Mucosa of descending colon (tissue), 3 donors: ENCODE measurements at places on chromosomes 11 and 22.
A peak's percentile ranks its signal among the peaks of the same experiment; 100 is the strongest.

- peak; percentile 30 for DNase-seq
Measured at GRCh38 chr22:26172389-26172990, 3.2 kb downstream of the SEZ6L start.

GRCh38 chr11:10622957-10623791 is 54.7 kb upstream of the LYVE1 start:
- DNase-seq: no peak

DNA sequence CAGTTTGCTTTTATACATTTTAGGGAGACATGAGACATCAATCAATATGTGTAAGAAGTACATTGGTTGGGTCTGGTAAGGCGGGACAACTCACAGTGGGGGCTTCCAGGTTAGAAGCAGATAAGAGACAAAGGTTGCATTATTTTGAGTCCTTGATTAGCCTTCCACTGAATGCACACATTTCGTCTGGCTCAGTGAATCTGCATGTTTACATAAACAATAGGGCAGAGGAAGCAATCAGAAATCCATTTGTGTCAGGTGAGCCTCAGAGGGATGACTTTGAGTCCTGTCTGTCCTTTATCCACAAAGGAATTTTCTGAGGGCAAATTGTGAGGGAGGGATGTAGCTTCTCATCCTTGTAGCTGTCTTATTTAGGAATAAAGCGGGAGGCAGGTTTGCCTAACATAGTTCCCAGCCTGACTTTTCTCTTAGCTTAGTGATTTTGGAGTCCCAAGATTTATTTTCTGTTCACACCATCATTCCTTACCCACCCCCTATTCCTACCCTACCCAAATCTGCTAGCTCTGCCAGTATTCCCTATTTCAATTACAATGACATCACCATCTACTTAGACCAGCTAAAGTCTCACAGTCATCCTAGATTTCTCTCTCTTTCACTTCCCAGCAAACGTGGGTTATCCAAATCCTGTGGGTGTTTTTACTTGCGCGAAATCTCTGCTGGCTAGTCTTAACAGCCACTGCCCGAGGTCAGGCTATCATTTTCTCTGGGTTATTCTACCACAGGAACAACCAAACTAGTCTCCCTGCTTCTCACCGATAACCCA is 2.9 kb downstream of the SC5D start:
- no peak for DNase-seq

GRCh38 chr11:18065572-18065971 is 19.5 kb upstream of the TPH1 start:
- DNase-seq: peak; percentile 47

GRCh38 chr22:39785232-39785631 is 108.3 kb downstream of the ENTHD1 start:
- no peak for DNase-seq

DNA sequence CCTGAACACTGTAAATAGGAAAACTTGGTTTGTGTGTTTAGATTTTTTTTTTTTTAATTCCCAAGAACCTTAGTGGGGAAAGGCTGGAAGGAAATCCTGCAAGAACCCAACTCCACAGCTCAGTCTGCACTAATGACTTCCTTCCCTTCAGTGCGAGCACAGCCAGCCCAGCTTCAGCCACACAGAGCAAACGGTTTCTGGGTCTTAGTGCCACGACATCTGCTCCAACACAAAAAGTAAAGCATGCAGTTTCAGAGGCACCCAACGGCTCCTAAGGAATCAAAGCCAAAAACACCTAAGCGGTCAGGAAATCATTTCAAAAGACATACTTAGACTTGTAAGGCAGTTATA is 236.1 kb downstream of the TTC28 start:
- DNase-seq: peak; percentile 62

DNA sequence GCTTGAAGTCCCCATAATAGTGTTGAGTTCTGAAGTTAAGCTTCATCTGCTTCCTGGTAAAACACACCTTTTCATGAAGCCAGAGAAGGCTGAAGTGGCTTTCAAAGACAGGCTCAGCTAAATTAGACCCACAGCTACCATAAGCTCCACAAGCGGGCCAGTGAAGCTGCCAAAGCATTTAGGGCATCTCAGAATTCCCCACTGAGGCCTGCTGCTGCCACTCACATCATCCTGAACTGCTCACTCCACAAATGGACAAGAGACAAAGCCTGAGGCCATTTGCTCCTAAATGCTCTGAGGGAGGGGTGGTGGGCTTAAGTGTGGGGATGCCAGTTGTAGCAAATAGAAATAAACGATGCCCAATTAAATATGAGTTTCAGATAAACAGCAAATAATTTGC is 14.6 kb downstream of the CCDC83 start:
- DNase-seq: no peak

DNA sequence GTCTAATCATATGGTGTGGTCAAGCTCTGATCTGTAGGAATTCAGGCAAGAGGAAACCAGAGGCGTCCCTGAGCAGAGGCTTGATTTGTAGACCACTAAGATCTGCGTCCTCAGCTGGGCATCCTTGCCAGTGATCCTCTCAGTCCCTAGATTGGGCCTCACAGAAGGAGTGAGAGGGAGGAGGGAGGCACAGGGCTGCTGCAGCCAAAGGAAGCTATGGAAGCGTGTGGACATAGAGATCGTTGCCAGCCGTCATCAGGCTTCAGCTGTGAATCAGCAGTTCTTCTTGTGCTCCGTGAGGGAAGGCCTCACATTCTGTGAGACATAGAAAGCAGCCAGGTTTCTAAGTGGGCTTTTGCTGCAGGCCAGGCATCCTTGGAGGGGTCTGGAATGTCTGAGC is 254.6 kb upstream of the KIRREL3 start:
- DNase-seq: no peak

DNA sequence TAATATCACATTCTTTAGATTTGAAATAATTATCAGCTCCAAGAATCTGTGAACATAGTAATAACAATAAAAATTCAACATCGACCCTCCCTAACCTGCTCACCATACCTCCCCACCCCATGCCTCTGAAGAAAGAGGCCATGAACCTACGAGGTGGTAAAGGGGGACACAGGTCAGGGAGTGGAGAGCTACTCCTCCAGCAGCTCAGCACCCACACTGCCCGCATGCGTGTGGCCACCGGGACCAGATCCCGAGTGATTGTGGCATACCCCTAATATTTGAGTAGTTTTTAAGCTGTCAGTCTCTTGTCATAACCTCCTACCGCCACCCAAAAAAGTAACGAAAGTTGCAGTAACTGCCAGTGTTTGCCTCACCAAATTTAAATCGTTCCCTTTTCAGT is 16.8 kb upstream of the ADSL start:
- no peak for DNase-seq

DNA sequence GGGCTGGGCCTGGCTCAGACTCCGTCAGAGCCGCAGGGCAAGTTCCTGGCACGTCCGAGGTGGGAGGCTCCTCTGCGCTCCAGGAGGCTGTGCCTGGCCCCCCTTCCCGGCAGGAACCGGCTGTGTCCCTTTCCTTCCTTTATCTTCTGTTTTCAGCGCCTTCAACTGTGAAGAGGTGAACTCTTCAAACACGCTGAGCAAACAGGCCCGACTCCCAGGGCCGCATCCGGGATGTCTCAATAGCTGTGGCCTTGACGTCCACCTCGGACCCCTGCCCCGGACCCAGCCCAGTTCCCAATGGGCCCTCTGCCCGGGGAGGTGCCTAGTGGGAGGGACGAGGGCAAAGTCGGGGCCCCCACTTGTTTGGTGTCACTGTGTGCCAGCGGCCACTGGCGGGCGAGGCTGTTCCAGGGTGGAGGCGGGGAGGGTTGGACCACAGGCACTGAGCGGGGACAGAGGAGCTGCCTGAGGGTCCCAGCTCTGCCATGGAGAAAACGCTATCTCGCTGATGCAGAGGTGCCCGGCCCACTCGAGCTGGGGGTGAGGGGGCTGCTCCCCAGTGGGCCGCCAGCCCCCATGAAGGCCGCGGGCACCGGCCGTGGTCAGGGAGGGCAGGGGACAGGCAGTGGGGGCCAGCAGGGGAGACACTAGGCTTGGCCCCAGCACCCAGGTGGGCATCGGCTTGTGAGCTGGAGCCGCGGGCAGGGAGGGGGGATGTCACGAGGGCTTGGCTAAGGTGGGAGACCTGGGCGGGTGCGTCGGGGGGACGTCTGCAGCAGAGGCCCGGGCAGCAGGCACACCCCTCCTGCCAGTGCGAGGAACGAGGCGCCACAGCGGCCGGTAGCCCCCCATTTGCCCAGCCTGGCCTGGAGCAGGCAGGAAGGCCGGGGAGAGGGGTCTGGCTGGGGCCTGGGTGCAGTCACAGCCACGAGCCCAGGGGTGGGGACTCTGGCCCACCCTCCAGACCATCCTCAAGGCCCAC is 2.7 kb upstream of the MUC5B start:
- DNase-seq: peak; percentile 90

DNA sequence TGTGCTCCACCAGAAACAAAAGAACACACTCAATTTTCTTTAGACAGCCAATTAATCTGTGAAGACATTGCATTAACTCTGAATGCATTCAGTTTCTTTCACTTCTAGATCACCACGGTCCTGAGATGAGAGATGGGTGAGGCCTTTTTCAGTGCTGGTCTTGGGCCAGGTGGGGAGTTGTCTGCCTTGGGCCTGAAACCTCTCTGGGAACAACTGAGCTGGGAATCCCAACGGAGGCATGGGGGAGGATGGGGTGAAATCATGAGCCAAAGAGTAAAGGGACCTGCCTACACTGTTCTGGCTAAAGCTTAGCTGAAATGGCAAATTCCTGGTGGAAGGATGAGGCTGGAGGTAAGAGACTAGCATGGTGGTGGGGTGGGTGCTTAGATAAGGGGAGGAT is 353.5 kb upstream of the B3GAT1 start:
- no peak for DNase-seq

DNA sequence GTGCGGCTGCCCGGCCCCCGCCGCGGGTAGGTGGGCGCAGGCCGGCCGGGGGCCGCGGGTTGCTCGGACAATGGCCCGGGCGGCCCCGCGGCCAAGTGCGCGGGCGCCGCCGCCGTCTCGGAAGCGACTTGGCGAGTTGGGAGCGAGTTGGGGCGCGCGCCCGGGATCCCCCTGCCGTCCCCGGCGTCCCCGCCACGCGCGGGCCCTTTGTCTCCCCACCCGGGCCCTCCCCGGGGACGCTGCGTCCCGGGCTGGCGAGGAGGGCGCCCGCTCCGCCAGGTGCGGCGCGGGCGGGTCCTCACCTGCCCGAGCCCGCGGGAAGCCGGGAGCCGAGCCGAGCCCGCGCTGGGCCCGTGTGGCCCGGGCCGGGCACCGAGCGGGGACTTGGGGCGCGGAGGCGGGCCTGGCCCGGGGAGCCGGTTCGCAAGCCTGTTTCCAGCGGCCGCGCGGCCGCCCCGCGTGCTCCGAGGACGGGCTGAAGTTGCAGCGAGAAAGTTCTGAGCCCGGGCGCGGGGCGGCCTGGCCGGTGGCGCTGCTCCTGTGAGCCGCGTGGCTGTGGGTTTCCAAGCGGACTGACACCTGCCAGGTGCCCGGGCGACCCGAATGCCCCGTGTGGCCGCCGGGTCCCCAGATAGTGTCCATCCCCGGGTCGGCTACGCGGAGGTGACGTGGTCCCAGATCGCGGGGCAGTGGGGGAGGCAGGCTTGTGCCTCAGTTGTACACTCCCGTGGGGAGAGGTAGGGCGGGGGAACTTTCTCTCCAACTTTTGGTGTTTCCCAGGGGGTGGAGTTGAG is 586 bp downstream of the LRP5 start:
- DNase-seq: peak; percentile 46

DNA sequence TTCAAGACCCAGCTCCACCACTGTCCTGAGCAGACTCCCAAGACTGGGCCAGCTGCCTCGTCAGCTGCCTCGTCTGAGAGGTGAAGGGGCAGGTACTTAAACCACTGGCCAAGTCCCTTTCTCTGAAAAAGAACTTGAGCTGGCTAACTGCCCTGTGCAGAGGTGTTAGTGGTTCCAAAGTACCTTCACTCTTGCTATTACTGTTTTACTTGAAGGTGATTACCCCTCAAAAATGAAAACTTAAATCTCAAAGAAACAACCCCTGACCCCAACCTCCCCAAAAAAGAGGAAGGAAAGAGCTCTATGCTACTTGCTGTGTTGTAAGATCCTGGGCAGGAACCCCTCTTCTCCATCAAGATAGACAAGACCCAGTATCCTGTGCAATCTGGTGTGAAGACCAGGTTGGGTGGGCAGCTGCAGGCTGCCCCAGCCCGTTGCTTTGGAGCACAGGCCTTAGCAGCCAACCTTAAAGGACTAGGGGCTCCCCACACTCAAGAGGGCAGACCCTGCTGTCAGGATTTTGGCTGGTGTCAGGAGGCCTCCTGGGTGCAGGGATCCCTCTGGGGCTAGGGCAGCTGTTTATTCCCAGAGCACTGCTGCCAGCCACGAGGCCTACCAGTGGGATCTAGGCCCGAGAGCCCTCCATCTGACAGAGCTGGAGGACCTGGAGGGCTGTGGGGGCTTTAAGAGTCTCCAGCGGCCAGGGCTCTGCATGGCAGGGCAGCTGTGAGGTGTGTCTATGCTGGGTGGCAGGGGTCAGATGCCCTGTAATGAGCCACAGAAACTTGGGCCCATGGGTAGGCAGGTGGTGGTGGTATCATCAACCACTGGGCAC is 13.0 kb downstream of the GUCD1 start:
- no peak for DNase-seq

GRCh38 chr11:70400643-70401042 is 2.3 kb downstream of the CTTN start:
- DNase-seq: no peak

DNA sequence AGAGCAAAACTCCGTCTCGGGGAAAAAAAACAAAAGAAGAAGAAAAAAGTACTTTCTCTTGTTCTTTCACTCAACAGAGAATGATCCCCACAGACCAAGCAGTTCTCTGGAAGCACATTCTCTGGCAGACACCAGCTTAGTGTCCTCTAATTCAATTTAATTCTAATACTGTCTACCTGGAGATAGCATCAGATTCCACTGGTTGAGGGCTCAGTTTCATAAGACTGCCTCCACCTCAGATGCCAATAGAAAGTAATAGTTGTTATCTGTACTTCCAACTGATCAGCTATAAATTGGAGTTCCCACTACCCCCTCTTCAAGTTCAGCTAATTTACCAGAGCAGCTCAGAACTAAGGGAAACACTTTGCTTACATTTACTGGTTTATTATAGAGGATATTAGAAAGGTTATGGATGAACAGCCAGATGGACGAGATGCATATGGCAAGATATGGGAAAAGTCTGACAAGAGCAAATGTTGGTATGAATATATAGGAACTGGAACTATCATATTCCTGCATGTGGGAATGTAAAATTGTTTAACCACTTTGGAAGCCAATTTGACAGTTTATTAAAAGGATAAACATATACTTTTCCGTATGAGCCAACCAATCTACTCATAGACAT is 64.3 kb downstream of the TMEM135 start:
- DNase-seq: no peak

GRCh38 chr11:48107188-48107704 is 109.4 kb upstream of the OR4B1 start:
- no peak for DNase-seq

DNA sequence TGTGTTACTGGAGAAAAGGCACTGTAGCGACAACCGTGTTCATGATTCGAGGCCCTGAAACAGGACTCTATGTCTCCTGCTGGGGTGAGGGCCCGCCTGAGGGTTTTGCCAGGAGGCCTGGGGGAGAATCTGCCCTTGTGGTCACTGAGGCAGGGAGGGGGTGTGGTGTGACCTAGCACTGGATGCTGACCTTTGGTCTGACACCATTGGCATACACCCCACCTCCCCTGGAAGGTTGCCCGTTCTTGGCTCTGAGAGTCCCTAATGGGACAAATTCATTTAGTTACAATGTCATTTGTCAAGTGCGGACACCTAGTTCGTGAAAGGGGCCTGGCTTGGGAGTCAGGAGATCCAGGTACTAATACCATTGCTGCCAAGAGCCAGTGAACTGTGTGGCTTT is 29.0 kb downstream of the NECTIN1 start:
- DNase-seq: no peak
